ENCODE measurements at places on chromosomes 2 and 18.

DNA sequence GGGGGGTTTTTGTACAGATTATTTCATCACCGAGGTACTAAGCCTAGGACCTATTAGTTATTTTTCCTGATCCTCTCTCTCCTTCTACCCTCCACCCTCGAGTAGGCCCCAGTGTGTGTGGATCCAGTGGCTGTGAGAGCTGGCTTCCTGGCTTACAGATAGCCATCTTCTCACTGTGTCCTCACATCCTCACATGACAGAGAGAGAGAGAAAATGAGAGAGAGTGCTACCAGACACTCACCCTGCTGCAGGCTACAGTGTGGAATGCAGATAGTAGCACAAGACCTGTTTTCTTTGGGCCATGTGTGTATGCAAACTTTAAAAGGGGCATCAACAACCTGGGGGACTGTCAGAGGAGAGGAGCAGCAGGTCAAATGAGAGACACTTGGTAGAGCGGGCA, 9.5 kb downstream of the KCNK3 start:
- no peak for DNase-seq

GRCh38 chr2:106859498-106859897, 26.5 kb downstream of the ST6GAL2 start:
- DNase-seq = no peak

- no peak for DNase-seq
Observed at GRCh38 chr2:47249157-47249900, 94.2 kb upstream of the STPG4 start.

DNA sequence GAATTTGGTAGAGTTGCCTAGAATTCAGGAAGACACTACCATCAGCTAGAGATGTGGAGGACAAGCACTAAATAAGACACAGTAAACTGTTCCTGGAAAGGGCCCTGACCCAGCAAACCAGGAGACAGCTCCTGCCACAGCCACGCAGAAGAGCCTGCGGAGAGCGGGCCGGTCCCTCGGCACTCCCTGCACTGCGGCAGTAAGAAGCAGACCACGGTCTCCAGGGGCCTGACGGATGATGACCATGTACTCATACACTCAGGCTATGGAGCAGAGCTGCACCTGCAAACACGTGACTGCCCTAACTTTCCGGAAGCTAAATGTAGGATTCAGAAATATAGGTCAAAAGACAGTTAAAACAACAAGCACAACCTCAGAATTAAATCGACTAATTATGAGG, 72.9 kb downstream of the ZNF516 start:
- no peak for DNase-seq

- DNase-seq = no peak
Observed at GRCh38 chr18:58222432-58223125, 178.6 kb downstream of the NEDD4L start.

DNA sequence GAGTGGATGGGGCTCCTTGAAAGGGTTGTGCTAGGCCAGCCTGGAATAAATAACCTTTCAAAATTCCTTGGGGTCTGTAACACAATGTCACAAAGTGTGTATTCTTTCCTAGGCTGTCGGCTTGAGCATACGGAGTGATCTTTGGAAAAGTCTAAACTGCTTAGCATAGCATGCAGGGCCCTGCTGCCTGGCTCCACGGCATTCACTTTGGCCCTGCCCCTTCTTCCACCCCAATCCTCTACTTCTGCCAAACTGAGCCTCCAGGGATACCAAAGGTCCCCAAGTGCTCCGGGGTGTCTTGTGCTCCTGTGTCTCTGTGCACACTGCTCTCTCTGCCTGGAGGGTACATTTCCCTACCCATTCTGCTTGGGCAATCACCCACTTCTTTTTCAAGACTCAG, 196.1 kb downstream of the LTBP1 start:
- DNase-seq = no peak

- DNase-seq = no peak
Observed at GRCh38 chr18:58119819-58120218, 75.8 kb downstream of the NEDD4L start.

DNA sequence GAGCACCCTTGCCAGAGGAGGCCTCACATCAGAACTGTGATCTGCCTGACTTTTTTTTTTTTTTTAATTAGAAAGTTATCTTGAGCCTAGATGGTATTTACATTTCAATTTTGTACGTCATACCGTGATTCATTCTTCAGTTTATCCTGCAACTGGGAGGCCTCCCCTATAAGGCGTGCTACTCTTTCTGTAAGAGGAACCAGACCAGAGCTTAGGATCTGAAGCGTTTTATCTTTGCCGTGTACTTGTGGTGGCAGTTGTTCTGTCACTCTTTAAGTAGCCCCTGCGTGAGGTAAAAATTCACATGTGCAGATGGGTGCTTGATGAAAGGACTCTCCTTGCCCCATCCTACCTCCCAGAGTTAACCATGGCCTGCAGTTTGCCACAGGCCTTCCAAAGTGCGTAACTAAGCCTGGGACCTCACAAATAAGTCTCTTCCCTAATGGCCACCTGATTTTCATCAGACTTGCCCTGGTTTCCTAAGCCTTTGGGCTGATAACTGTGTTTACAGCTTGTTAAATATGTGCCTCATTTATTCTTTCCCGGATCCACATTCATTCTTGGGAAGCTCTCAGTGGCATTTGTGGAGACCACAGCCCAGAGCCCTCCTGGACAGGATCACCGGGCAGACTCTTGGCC, 96.0 kb downstream of the MTCL1 start:
- DNase-seq = no peak

DNA sequence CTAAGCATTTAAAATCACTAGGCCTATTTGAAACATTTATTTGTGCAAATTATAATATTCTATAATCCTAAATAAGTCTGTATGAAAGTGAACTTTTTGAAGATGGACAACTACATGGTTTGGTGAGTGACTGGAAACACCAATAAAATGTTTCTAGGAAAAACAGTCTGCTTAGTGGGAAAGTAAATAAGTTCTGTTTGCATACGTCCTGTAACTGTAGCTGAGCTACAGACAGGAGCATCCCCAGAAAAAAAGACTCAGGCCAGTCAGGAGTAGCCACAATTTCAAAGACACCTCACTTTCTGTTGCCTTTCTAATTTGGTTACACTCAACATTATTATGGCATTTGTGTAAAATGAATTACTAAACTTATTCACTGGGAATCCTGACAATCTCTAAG, 28.4 kb upstream of the KCNJ3 start:
- no peak for DNase-seq

- DNase-seq = no peak
Observed at GRCh38 chr2:163554864-163555263, 180.9 kb downstream of the FIGN start.

DNA sequence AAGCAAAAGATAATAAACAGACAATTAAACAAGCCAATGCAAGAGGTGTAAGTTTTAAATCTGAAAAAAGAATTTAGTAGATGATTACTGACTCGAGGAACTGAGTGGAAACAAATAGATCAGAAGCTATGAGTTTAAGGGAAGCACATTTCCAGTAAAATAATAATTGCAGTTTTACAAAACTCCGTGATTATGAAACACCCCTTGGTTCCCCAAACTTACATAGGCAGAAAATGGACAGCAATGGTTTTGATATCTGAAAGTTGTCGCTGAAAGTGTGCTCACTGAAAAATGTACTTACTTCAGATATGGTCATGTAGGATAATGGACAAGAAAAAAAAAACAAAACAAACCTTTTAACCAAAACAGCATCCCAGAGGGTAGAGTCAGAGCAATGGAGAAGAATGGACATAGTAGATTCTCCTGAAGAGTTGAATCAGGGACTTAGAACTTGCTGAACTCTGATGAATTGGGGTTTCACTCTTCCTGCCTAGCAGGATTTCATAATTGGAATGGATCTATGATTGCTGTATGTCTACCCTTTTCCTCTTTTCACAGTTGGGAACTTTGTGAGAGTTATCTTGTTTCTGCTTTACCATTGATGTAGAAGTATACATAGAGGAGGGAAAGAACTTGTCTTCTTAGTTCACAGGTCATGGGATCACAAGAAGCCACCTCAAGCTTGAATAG, 305.6 kb upstream of the ZEB2 start:
- DNase-seq = no peak

- no peak for DNase-seq
Observed at GRCh38 chr18:74972354-74972753, 236.6 kb downstream of the PTGR3 start.

- DNase-seq = no peak
Observed at GRCh38 chr2:159561786-159562185, 54.6 kb downstream of the BAZ2B start.

- DNase-seq = peak; percentile 73
Observed at GRCh38 chr18:5057386-5058348, 139.4 kb downstream of the AKAIN1 start.

- no peak for DNase-seq
Observed at GRCh38 chr2:111897630-111897923, 830 bp upstream of the MERTK start.

- no peak for DNase-seq
Observed at GRCh38 chr2:26295511-26295910, 50.4 kb upstream of the SELENOI start.

GRCh38 chr2:143475041-143475776, 346.0 kb downstream of the ARHGAP15 start:
- no peak for DNase-seq

DNA sequence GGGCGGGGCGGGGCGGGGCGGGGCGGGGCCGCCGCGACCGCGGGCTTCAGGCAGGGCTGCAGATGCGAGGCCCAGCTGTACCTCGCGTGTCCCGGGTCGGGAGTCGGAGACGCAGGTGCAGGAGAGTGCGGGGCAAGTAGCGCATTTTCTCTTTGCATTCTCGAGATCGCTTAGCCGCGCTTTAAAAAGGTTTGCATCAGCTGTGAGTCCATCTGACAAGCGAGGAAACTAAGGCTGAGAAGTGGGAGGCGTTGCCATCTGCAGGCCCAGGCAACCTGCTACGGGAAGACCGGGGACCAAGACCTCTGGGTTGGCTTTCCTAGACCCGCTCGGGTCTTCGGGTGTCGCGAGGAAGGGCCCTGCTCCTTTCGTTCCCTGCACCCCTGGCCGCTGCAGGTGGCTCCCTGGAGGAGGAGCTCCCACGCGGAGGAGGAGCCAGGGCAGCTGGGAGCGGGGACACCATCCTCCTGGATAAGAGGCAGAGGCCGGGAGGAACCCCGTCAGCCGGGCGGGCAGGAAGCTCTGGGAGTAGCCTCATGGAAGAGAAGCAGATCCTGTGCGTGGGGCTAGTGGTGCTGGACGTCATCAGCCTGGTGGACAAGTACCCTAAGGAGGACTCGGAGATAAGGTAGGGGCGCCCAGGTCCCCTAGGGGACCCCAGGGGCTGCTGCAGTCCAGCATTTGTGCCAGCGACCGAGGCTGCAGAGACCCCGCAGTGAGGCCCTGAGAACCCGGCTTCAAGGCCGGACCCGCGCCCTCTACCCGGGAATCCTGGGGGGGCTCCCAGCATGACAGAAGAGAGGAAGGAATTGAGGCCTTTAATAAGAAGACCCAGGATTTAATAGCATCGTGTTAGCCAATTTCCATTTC, at the start of gene KHK:
TSS of gene KHK (plus strand) at position 49 of the 870 bp plus-strand sequence. CDS start at position 537, 488 bp downstream.
- no peak for DNase-seq

DNA sequence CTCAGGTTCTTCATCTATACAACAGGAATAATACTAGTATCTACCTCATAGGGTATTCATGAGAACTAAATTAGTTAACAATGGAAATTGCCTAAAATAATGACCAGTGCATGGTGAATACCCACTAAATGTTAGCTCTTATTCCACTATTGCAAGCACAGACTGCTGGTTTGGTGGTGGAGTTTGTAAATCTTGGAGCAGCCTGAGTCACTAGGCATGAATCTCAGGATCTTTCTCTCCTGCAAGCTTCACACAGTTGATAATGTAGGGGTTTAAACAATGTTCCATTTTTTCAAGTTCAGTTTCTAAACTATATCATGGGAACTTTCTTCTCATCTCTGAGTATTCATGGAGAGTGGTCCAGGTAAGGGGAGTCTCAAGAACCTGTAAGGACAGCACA, 84.0 kb downstream of the OSR1 start:
- no peak for DNase-seq

DNA sequence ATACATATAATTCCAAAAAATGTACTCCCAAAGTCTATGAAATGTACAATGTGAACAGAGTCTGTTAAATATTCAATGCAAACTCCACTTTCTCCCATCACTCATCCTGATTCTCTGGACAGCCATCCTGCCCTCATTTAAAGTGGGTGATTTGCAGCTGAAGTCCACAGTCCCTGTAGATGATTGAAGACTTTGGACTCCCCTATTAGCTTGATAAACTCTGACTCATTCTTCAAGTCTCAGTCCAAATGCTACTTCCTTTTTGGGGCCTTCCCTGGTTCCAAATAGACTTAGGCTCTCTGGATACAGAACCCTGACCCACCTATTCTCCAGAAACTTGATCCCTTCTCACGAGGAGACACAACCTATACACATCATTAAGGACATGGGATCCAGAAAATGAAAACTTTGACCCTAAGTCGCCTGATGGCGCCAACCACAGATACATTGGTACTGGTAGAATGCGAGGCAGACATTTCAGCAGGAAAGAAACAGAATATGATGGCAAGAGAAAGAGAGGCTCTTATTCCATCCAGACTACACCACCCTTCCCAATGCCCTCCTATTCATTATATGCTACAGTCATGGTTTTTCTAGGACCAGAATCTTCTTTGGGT, 122.7 kb downstream of the VIT start:
- no peak for DNase-seq

GRCh38 chr18:58168221-58168620, 124.2 kb downstream of the NEDD4L start:
- DNase-seq = no peak

DNA sequence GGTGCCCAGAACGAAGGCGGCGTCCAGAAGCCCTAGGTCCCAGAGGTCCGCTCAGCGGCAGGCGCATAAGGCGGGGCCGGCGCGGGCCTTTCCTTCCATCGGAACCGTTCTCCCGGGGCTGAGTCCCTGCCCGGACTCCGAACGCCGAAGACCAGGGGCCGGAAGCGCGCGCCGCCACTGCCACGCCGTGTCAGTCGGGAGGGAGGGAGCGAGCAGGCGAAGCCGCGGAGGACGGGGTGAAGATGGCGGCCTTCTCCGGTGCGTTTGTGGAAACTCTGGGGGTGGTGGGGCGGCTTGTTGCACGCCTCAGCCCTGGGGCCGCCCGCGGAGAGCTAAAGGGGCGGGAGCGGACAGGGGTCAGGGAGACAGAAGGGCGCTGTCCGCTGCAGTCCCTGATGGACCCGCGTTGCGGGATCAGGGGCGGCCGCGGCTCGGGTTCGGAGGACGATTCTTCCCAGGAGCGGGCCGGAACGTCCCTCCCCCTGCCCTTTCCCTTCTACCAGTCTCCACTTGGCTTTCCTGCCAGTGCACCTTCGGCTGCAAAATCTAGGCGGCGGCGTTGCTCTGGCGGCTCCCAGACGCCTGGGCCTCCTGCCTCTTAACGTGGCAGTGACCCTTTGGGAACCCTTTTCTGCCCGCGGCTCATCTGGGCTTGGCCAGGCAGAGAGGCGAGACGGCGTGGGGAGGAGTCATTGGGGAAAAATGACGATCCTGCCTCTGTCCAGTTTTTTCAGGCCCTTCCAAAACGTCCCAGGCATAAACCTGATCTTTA, at the start of gene DDX1:
TSS of gene DDX1 (plus strand) at position 177 of the 772 bp plus-strand sequence. CDS start at position 243, 66 bp downstream.
- peak; percentile 86 for DNase-seq

- no peak for DNase-seq
Observed at GRCh38 chr2:191266201-191266600, 21.0 kb downstream of the MYO1B start.

- DNase-seq = no peak
Observed at GRCh38 chr18:59961070-59961469, 61.3 kb downstream of the PMAIP1 start.

- no peak for DNase-seq
Observed at GRCh38 chr18:25061395-25061794, 290.6 kb downstream of the ZNF521 start.
